ENCODE measurements at places on chromosomes 4 and X.
A peak's percentile ranks its signal among the peaks of the same experiment; 100 is the strongest.

DNA sequence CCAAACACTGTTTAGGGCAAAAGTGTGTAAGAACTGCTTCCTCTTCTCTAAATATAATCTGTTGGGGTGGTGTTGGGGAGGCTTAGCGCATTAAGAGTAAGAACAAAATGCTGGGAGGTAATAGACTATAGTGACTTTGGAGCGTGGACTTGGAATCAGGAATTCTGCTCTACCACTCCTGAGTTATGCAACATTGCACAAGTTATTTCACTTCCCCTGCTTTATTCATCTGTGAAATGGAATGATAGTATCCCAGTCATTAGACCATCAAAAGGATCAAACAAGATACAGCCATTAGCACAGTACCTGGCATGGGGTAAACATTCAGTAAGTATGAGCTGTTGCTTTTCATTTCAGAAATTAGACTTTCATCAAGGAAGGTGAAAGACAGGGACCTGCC lies 58.7 kb downstream of the IGFBP7 start:
- DNase-seq = no peak

DNA sequence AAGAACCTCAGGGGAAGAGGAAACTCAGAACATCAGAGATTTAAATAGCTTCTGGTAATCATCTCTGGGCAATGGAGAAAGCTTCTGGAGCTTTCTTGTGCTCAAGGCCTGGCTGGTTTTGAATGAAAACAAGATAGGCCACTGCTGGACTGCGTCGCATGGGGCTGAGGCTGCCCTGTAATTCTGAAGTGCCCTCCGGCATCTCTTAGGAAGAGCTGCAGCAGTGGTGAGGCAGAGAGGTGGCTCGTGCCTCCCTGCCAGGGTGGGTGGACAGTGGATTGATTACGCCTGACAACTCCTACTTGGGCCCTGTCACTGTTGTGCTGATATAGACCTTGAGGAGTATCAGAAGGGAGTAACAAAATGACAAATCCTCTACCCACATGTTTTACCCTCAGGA lies 279.7 kb downstream of the NR3C2 start:
- DNase-seq = no peak

DNA sequence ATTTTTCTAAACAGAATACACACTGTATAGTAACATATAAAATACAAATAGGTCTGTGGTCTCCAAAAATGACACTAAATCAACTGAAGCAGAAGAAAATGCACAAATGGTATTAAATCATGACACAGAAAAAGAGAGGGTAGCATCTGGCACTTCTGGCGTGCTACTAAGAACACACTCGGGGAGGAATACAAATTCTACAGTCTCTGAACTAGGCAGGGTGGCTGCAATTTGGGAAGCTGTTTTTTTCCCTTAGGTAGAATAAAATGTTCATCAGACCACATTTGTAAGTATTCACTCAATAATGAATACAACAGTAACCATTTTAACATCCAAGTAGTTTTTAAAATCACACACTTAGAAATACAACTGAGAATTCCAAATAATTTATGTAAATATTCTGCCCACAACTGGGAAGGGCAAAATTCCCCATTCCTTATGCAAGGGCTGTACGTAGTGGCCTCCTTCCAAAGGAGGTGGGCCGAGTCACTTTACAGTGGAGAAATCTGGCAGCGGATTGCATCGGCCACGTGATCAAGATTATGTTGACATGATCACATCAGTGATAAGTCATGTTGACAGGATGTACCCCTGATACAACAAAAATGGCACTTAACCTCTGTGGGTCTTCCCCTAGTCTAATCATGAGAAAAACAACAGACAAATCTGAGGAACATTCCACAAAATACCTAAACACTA lies 101.1 kb downstream of the TSPAN5 start:
- no peak for DNase-seq

- DNase-seq = no peak
These were observed 56.5 kb downstream of the ZNF674 start for GRCh38 chrX:46488712-46489111.

DNA sequence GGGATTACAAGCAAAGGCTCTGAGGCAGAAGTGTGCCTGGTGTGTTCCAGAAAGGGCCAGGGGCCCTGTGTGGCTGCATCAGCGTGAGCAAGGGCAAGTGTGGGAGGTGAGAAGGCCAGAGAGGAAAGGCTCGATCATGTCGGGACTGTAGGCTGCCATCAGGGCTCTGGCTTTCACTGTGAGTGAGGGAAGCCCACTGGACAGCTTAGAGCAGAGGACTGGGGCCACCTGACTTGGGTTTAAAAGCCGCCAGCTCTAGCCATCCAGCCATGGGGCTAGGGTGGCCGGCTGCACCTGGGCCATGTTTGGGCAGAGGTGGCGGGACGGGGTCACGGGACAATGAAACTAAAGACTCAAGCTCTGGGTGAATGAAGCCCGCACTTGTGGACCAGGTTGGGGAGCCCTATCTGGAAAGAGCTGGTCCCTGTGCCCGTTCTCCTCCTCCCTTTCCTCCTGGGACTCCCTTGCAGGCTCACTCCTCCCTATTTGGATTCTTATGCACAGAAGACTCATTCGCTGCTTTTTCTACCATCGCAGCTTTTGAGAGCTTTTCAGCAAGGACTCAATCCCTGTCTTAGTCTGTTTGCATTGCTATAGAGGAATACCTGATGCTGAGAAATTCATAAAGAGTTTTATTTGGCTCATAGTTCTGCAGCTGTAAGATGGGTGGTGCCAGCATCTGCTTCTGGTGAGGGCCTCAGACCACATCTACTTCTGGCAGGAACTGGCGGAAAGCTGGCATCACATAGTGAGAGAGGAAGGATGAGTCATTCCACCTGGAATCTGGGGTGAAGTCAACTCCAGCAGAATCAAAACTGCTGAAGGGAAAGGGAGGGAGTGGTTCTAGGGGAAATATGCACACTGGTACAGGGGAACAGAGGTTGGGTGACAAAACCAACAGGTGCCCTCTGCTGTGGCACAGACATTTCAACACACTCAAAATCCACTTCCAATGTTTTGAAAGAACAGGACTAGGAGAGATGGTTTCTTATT lies 15.3 kb downstream of the CTAG1B start:
- DNase-seq = no peak

GRCh38 chr4:146243141-146243882 lies 29.0 kb downstream of the REELD1 start:
- DNase-seq = peak; percentile 26

- no peak for DNase-seq
These were observed 6.1 kb upstream of the RNF175 start for GRCh38 chr4:153765894-153766293.

- no peak for DNase-seq
These were observed 7.0 kb upstream of the TRPC5OS start for GRCh38 chrX:111868726-111869638.

DNA sequence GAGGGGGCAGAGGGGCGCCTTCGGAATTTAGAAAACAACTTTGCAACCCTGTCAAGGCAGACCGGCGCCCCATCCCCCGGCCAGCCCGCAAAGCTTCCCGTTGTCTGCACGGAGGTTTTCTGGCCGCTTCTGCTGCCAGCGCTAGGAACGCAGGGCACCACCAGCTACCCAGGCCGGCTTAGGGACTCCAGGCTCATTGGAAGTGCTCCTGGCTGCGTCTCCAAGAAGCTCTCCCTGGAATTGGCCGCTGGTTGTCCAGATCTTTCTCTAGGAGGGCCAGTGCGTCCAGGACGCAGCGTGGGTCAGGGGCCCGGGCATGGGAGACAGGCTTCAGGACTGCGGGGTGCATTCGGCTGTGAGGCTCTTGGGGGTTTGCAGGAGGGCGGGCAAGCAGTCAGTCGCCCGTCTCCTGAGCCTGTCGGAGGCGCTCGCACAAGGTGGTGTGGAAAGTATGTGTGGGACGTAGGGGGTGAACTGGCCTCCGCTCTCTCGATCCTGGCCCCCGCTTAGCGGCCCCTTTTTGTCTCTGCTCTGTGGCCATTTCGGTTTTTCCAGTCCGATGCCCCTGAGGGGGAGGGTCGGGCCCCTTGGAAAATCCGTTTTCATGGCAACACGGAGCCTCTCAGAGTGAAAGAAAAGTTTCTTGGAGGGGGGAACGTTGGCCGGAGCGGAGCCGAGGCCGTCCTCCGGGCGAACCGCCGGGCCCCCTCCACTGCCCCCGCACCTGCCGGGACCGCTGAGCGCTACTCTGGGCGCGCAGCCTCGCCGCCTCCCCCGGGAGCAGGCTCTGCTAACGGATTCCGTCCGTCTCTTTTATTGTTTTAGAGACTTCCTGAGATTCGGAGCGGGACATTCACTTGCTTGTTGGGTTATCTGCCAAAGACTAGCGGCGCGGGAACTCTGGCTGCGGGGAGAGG lies 810 bp upstream of the SOX3 start:
- no peak for DNase-seq
